ENCODE measurements at places on chromosomes 5 and 9. TPM values are rescaled to one million over a fixed set of nuclear protein-coding genes. Genes with fewer than 3 reads are reported as not detected.

The ADRA1B gene
- 3.6 TPM for total RNA-seq

The ABCA1 gene
- 23.7 TPM for total RNA-seq

The ATP10B gene
- 0.48 TPM for total RNA-seq

The FYB1 gene
- total RNA-seq = 3.6 TPM

The HMGCS1 gene
- total RNA-seq = 42.4 TPM

The PDLIM4 gene
- total RNA-seq = 48.7 TPM

The PRR7 gene
- 2.8 TPM for total RNA-seq

The N4BP3 gene
- total RNA-seq = 0.40 TPM

DNA sequence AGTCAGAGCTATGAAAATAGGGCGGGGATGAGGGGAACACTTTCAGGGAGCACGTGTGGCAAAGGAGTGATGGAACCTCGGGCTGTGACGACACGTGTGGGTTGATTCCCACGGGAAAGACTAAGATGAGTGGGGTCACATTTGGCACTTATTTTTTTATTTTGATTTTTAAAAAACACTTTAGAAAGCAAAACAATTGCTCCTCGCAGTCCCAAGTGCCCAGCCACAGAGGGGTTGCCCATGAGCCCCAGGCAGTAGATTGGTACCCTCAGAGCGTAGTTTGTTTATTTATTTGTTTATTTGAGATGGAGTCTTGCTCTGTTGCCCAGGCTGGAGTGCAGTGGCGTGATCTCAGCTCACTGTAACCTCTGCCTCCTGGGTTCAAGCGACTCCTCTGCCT, 69.7 kb downstream of the WNK2 start:
- no peaks in the 10 kb centered on the region for H3K4me1 ChIP-seq
- H3K36me3 ChIP-seq = no peaks in the 10 kb centered on the region
- DNase-seq = peak; percentile 7
- H3K27ac ChIP-seq = no peak overlapping the region

GRCh38 chr5:83802686-83803085, 82.0 kb upstream of the HAPLN1 start:
- H3K4me1 ChIP-seq = no peaks in the 10 kb centered on the region
- H3K27ac ChIP-seq = no peak overlapping the region
- H3K27me3 ChIP-seq = no peaks in the 10 kb centered on the region
- no peak for DNase-seq
- H3K4me3 ChIP-seq = no peak overlapping the region

DNA sequence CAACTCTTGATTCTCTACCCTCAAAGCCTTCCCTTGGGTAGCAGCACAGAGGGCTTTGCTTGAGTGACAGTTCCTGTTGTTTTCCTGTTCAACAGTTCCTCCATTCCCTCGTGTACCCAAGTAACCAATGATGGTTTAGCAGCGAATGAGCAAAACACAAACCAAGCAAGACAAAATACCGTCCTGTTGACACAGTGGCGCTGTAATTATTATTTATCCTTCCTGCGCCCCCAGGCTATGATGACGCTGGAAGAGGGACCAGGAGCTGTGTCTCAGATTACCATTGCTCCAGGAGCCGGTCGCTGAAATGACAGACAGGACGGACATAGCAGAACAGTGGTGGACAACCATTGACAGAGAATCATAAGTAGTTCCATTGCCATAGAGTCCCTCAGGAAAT, 154.8 kb downstream of the GADD45G start:
- DNase-seq = no peak
- no peaks in the 10 kb centered on the region for H3K27me3 ChIP-seq
- no peak overlapping the region for H3K27ac ChIP-seq
- H3K4me1 ChIP-seq = peaks cover 4% of the 10 kb centered on the region

DNA sequence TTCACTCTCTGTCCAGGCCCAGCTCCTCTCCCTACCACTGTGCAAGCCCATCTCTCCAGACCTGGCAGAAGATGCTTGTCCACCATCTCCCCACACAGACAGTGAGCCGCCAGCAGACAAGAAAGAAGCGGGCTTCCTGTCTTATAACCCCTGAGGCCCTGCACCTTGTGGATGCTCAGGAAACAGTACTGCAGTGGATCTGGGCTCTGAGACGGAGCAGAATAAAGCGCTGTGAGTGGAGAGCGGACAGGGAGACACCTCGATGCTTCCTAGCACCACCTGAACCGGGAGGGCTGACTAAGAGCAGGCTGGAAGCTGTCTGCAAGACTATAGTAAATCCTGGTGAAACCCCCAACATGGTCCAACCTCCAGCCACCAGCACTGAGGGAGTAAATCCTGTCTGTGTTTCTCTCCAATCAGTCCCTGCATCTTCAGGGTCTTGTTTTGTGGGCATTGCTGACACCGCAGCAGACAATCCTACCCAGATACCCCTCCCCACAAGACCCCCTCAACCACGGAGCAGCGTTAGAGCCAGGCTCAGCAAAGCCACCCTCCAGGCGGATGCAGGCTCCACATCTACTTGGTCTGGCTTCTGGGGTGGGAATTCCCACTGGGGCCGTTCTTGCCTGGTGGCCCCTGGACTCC, 18.7 kb downstream of the ORM2 start:
- H3K27ac ChIP-seq = peak overlapping the region; percentile 61
- no peak overlapping the region for H3K4me3 ChIP-seq
- no peaks in the 10 kb centered on the region for H3K36me3 ChIP-seq
- H3K4me1 ChIP-seq = no peaks in the 10 kb centered on the region
- no peaks in the 10 kb centered on the region for H3K27me3 ChIP-seq

DNA sequence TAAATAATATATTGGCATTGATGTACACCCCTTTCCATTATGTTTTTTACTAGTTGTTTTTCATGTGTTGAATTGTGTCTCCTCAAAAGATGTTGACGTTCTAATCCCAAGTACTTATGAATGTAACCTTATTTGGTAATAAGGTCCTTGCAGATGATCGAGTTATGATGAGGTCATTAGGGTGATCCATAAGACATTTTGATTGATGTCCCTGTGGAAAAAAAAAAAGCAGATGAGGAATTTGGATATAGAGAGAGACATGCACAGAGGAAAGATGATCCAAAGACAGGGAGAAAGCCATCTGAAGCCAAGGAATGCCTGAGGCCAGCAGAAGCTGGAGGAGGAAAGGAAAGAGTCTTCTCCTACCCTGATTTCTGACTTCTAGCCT, 632.7 kb downstream of the TLR4 start:
- no peak overlapping the region for H3K4me3 ChIP-seq
- no peak for DNase-seq
- no peaks in the 10 kb centered on the region for H3K36me3 ChIP-seq
- H3K4me1 ChIP-seq = no peaks in the 10 kb centered on the region

DNA sequence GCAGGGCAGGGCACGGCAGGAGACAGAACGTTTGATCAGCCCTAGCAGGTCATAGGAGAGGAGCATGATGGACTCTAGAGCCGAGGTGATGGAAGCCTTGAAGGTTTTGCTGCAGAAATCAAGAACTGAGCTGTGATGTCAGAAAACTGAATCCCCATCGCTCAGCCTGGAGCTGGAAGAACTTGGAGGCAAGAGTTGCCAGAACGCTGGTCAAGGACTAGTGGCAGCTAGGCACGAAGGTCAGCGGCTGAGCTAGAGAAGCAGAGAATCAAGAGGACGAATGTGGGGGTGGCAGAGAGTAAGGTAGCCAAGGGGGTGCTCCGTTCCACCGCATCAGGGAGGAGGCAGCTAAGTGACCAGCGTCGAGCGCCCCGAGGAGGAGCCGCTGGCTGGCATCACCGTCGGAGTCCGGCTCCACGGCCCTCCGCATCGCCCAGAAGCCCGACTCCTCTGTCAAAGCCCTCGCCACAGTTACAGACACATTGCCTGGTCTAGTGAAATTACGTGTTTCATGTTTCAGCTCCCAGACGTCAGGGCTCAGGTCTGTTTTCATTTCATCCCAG, 1.2 kb upstream of the GALNT10 start:
- no peaks in the 10 kb centered on the region for H3K27me3 ChIP-seq
- no peak for DNase-seq
- peak overlapping the region; percentile 96 for H3K4me3 ChIP-seq
- H3K4me1 ChIP-seq = peaks cover 5% of the 10 kb centered on the region
- no peak overlapping the region for H3K27ac ChIP-seq
- H3K36me3 ChIP-seq = no peaks in the 10 kb centered on the region

- H3K4me3 ChIP-seq = no peak overlapping the region
- no peaks in the 10 kb centered on the region for H3K4me1 ChIP-seq
- no peak for DNase-seq
- no peak overlapping the region for H3K27ac ChIP-seq
- H3K27me3 ChIP-seq = no peaks in the 10 kb centered on the region
- H3K36me3 ChIP-seq = no peaks in the 10 kb centered on the region
Observed at GRCh38 chr5:107370396-107370968, 300.3 kb downstream of the EFNA5 start.

GRCh38 chr5:58019614-58020013, 440.3 kb downstream of the PLK2 start:
- H3K4me1 ChIP-seq = no peaks in the 10 kb centered on the region
- H3K36me3 ChIP-seq = no peaks in the 10 kb centered on the region
- no peak overlapping the region for H3K27ac ChIP-seq
- H3K27me3 ChIP-seq = no peaks in the 10 kb centered on the region
- peak; percentile 24 for DNase-seq

DNA sequence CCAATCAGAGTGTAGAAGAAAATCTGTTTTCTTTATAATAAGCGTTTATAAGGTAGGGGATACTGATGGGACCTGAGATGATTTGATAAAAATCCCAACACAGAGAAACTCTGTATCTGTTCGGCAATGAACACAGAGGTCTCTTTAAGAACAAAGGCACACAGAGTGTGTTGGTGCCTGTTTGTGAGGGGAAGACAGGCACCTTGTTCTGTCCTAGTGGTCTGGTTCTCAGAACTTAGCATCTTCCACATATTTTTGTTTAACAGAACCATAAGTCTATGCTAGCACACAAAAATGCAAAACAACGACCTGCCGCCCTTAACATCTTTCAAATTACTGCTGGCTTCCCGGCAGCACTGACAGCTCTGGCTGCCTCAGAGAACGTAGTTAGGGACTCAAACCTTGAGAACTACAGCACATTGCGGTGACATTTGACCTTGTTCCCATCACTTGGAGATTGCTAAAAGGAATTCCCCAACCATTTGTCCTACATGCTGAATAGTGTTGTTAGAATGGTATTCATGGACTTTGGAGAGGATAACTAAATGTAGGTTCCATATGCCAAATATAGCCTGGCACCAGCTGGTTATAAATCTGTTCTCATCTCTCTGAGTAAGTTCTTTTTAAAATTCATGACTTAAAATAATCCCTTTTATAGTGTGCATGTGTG, 871.7 kb upstream of the TYRP1 start:
- no peak overlapping the region for H3K27ac ChIP-seq
- H3K4me1 ChIP-seq = no peaks in the 10 kb centered on the region
- no peak overlapping the region for H3K4me3 ChIP-seq
- H3K36me3 ChIP-seq = no peaks in the 10 kb centered on the region
- no peaks in the 10 kb centered on the region for H3K27me3 ChIP-seq

GRCh38 chr5:154518438-154518867, 40.4 kb upstream of the HAND1 start:
- H3K4me3 ChIP-seq = no peak overlapping the region
- no peak for DNase-seq
- no peaks in the 10 kb centered on the region for H3K4me1 ChIP-seq
- no peaks in the 10 kb centered on the region for H3K36me3 ChIP-seq
- no peaks in the 10 kb centered on the region for H3K27me3 ChIP-seq

DNA sequence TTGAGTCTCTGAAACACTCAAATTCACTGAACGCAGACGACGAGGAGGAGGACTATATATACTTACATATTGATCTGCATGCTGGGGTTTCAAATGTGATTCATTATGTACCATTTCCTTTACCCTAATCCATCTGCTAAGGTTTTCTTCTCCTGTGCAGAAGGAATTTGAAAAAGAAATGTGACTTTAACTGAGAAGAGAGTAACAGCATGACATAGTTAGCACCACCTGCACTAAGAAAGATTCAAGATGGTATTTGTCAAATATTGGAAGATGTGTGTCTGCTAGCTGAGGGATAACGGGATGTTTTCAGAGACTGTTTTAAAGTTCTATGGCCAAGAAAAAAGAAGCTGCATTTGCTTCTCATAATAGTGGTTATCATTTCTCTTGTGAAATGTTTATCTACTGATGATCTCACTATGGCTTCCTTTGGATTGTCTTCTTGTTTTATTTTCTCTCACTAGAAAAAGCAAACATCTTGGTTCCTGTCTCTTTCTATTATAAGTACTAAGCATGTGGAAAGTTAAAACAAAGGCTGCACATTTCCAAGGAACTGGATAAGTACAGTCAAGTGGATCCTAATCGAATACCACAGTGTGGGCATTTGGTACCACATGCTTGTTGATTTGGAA, 89.8 kb upstream of the TLE4 start:
- peaks cover 2% of the 10 kb centered on the region for H3K4me1 ChIP-seq
- no peak for DNase-seq
- no peak overlapping the region for H3K27ac ChIP-seq
- no peaks in the 10 kb centered on the region for H3K27me3 ChIP-seq
- no peaks in the 10 kb centered on the region for H3K36me3 ChIP-seq

- no peak overlapping the region for H3K4me3 ChIP-seq
- DNase-seq = no peak
- no peak overlapping the region for H3K27ac ChIP-seq
- H3K36me3 ChIP-seq = no peaks in the 10 kb centered on the region
- no peaks in the 10 kb centered on the region for H3K4me1 ChIP-seq
Observed at GRCh38 chr9:129073404-129073803, 7.5 kb upstream of the DOLPP1 start.

DNA sequence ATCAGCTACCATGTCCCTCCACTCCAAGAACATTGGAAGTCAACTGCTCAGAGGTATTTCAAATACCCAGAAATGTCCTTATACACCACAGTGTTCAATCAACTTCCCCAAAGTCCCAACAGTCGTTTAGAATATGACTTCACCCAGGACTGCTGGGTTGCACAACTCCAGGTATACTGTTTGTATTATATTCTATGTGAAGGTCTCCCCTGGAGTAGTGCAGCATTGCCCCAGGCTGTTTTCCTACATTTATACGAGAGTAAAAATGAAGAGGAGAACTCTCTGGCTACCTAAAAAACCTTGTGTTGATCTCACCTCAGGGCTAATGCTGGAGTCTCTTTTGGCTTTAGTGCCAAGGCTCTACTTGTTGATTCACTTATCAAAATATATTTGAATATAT, 183.6 kb upstream of the MAP3K1 start:
- no peak overlapping the region for H3K4me3 ChIP-seq
- H3K27me3 ChIP-seq = no peaks in the 10 kb centered on the region
- no peak overlapping the region for H3K27ac ChIP-seq
- no peak for DNase-seq
- H3K36me3 ChIP-seq = no peaks in the 10 kb centered on the region
